Stimulated activated CD4-positive, alpha-beta T cell treated with anti-CD3 and anti-CD28 coated beads, Interleukin-15, amount 100 ng/mL, for 1 hour (primary cell): ENCODE measurements at places on chromosomes 1 and 21.

DNA sequence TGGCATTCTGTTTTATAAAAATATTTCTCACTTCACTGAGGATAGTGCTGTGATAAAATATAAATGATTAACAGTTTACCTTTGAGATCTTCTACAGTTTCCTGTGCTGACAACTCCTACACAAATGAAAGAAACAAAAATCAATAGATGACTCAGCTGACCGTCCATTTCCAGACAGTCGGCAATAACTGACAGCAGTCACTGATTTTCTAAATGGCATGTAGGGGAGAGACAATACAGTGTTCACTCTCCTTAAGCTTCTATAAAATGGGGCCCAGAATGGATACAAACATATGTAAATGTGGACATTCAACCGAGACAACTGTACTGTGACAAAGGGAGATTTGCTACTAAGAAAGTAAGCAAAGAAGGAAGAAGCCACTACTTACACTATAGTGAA lies 34.3 kb downstream of the PCNX2 start:
- DNase-seq = no peak

GRCh38 chr21:31874812-31875212 lies 2.0 kb downstream of the HUNK start:
- no peak for DNase-seq

DNA sequence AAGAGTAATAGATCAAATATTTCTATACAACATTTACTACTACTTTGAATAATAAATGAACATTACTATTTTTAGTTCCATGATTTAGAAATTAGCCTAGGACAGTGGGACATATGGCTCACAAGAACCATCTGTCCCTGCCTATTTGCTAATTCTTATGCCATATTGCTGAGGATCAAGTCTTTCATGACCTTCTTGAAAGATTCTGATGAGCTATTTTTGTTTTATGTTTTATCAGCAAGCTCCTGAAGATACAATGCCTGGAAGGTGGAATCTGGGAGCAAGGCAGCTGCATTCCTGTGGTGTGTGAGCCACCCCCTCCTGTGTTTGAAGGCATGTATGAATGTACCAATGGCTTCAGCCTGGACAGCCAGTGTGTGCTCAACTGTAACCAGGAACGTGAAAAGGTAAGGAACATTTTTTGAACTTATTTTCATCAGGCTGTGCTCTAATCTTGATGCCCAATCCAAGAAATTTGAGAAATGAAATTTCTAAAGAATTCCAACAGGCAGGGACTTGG lies 326.7 kb downstream of the PAPPA2 start:
- DNase-seq = no peak

DNA sequence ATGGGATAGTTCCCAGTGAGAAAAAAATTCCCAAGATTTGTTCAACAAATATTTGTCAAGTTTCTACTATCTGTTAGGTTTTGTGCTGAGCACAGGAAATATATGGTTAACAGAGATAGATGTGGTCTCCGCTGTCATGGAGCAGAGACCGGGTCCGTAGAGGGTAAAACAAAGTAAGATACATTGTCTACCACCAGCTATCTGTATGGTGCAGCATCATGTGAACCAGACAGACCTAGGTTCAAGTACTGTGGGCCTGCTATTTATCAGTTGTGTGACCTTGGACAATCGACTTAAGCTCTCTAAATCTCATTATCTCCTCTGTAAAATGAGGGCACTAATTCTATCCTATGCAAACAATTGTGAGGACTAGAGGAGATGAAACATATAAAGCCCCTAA lies 109.8 kb downstream of the DUSP10 start:
- DNase-seq = no peak

GRCh38 chr1:220198186-220199005 lies 73.9 kb downstream of the RAB3GAP2 start:
- no peak for DNase-seq

DNA sequence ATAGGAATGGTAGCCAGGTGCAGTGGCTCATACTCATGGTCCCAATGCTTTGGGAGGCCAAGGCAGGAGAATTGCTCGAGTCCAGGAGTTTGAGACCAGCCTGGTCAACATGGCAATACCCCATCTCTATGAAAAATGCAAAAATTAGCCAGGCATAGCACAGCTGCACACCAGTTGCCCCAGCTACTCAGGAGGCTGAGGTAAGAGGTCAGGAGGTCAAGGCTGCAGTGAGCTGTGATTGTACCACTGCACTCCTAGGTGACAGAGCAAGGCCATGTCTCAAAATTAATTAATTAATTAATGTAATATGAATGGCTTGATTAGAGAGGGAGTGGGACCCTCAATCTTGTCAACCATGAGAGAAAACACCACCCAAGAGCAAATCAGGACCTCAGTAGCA lies 198.7 kb upstream of the DUSP10 start:
- no peak for DNase-seq

DNA sequence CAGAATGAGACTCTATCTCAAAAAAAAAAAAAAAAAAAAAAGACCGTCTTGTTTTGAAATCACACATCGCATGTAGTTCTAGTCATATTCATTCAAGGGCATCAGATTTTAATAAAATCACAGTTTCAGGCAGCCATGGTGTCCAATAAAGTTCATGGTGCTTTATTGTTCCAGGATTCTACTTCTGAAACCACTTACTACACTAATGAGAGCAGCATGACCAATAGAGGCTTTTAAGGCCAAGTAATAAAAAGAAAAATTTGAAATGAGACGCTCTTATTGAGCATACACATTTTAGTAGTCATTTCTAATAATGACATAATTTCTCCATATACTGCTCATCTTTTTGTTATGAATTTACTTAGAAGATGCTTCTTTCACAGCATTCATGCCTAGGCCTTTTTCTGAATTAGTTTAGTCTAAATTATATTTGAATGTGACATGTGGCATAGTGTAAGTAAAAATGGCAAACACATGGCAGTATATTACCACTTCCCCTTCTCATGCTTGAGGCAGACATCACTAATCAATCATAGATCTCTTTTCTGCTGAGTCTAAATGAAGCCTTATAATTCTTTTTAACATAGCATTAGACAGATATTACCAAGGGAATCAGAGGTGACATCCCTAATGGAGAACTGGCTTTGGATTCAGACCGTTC lies 18.5 kb downstream of the NTMT2 start:
- no peak for DNase-seq

GRCh38 chr1:187504779-187505178 lies 676.0 kb downstream of the PLA2G4A start:
- DNase-seq = no peak

- no peak for DNase-seq
Measured at GRCh38 chr1:63547621-63548294, 24.4 kb downstream of the EFCAB7 start.
